IMR-90 (cell line): ENCODE measurements at places on chromosomes 1 and 21. TPM values are rescaled to one million over a fixed set of nuclear protein-coding genes. Genes with fewer than 3 reads are reported as not detected.

- no peak for DNase-seq
Observed at GRCh38 chr21:26795412-26795805, 49.8 kb downstream of the ADAMTS1 start.

DNA sequence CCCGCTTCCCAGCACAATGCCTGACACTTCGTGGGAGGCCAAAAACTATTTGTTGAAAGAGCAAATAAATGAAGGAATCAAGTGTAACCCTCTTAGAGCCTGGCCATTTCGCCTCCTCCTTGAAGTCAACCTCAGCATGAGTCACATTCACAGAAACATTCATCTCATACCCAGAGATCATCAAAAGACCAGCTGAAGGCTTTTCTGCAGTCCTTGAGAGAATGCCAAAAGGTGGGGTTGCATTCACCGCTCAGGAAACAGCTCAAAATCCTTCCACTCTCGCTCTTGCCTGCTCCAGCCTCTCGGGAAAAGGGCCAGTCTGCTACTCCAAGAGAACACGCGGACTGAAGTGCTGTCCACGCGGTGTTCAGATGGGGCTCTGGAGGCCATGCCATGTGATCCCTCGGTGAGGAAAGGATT lies 90.0 kb downstream of the VWA5B1 start:
- DNase-seq: peak; percentile 90

AKIRIN1 gene
- total RNA-seq: 42.5 and 63.9 TPM in 2 replicates

DNA sequence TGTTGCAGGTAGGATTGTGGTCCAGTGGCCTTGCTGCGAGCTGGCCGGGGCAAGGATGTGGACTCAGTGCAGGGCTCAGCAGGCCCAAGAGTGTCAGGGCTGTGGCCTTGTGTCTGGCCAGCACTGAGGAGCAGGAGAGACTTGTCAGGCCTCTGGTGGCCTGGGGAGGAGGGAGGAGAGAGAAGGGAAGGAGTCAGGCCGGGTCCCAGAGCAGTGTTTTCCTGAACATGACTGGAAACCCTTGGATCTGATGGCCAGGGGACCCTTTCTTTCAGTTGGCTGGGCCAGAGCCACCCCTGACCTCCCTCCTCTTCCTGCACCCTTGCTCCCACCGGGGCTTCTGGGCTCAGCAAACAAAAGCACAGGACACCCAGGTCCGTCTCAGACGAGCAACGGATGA lies 5.1 kb downstream of the IBA57 start:
- no peak for DNase-seq

GRCh38 chr1:28313702-28314546 lies 14.9 kb upstream of the MED18 start:
- DNase-seq: peak; percentile 70

CELA3A gene
- total RNA-seq: not detected in 2 replicates

DNA sequence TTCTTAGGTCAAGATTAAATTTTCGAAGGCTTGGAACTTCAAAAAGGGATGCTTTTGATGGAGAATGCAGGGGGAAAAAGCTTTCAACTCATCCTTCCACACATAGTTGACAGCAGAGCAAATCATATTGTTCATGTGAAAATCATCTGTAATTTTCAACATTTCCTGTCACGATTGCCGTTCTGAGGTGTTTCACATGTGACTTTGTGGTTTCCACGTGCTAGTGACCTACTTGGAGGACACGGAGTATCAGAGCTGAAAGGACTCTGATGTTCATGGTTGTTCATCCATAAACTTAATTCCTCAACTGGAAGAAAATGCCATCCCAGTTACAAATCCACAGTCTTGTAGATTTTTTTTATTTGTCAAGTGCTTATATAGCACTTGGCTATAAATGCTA lies 79.1 kb downstream of the ZP4 start:
- DNase-seq: no peak

GRCh38 chr1:36384542-36385409 lies 948 bp downstream of the STK40 start:
- no peak for DNase-seq

EFNA1 gene
- total RNA-seq: 0.28 and 0.90 TPM in 2 replicates

- no peak for DNase-seq
Observed at GRCh38 chr1:194477908-194478307, 1291.5 kb upstream of the B3GALT2 start.

DNA sequence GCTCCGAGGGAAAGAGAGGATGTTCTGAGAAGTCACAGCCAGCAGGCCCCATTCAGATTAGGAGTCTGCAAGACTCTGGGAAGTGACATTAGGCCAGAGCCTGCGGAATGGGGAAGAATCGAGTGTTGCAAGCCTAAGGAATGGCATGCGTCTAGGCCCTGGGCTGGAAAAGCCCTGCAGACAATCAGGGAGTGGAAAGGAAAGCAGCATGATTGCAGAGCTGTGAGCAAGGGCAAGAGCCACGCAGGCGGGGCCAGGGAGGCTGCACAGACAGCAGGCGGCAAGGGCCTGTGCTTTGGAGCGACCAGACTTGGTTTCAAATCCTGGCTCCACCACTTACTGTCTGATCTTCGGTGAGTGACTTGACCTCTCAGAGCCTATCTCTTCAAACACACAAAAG lies 118.2 kb downstream of the RRAGC start:
- DNase-seq: no peak

DEGS1 gene
- 54.8 and 123 TPM in 2 replicates for total RNA-seq

- peak; percentile 57 for DNase-seq
Observed at GRCh38 chr1:55369474-55369873, 154.3 kb upstream of the USP24 start.
